Thymus (tissue), 14 donors: ENCODE measurements at places on chromosomes 2 and 18. TPM values are rescaled to one million over a fixed set of nuclear protein-coding genes. Genes with fewer than 3 reads are reported as not detected.

DNA sequence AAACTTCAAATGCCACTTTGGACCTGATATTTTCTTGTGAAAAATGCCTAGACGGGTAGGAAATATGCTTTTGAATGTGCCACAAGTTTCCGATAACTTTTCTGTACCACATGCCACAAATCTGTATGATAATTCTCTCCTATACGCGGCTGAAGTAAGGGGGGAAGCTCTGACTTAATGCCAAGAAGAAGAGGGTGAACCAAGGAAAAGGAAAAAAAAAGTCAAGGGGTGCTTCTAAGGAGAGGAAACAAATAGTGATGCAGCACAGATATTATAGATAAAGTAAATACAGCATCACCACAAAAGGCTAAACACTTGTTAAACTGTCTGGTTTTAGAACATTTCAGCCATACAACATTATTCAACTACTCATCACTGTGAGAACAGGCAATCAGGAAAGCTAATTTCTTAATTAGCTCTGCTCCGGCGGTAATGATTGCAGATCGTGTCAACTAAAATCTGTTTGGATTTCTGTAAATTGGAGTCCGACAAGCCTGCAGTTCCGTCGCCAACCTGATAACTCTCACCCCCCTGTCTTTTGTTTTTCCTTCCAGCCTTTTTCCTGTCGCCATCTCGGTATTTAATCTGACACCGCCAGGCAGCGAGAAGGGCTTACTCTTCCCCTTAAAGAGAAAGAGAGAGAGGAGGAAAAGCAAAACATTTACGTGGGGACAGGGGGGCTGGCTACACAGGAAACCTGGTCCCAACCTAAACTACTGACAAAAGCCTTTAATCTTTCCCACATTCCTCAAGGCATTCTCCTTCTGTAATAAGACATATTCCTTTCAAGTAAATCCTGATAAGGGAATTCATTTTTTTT, 67.5 kb downstream of the ZEB2 start:
- DNase-seq: no peak

- DNase-seq: no peak
Observed at GRCh38 chr2:71704131-71704561, 250.8 kb downstream of the DYSF start.

- no peak for DNase-seq
Observed at GRCh38 chr18:2139691-2140090, 431.6 kb downstream of the METTL4 start.

DNA sequence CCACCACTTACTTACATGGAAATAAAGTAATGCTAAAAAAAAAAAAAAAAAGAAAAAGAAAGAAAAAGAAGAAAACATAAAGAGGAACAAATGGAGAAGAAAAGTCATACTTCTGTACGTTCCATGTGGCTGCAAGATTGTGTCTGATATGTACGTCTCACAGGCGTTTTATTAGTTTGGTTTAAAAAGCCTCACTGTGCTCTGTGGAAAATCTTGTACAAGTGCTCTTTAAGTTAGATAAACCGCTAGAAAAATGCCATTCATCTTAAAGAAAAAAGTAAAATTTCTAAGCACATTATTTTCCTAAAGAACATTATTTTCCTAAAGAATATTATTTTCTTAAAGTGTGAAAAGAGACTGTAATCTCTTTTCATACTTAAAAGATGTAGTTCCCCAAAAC, 165.1 kb downstream of the ZNF521 start:
- DNase-seq: no peak

DNA sequence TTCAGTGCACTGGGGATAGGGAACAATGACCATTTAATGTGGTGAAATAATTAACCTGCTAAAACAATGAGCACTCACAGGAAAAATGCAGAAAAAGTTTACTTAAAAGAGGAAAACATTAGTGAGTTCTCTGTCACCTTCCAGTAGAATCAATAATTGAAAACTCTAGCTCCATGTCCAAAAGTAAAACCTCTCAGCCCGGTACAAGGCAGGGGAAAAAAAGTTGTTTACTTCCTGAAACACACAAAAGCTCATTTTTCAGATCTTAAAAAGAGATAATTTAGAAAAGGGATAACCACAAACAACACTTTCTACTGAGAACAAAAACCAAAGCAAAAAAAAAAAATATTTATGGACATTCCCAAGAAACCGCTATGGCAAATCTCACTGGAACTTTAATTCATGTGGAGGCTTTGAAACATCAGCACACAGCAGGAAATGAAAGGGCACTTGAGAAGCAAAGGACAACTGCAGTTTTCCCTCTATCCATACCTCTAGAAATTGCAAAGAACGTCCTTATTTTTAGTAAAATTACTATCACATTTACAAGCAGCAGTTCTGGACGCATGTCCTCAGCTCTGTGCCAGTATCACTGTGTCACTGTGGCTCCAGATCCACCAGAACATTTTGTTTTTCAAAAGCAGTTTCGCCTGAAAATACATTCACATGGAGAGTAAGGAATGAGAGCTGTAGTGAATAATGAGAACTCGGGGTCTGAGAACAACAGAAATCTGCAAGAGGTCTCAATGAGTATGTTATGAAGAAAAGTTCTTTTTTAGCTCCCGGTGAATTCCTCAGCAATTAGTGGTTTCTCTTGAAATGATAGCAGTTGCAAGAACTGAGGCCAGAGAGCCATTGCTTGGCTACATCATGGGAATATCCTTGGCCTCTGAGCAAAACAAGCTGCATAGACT, 44.7 kb upstream of the DNAH7 start:
- DNase-seq: no peak

DNA sequence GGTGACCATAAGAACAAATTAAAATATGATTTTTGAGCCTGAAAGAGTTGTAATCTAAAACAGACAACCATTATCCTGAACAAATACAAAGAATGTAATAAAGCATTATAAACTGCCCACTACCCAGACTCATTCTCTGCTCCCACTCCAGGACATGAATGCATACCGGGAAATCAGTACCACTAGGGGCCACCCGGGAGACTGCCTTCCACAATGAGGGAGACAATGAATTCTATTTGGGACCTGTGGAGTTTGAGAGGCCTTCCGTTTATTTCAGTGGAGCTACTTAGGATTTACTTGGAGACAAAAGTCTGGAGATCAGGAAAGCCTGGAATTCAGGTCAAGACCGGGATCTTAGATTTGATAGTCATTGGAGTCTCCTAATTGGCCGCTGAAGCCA, 50.0 kb downstream of the NAB1 start:
- DNase-seq: no peak

DNA sequence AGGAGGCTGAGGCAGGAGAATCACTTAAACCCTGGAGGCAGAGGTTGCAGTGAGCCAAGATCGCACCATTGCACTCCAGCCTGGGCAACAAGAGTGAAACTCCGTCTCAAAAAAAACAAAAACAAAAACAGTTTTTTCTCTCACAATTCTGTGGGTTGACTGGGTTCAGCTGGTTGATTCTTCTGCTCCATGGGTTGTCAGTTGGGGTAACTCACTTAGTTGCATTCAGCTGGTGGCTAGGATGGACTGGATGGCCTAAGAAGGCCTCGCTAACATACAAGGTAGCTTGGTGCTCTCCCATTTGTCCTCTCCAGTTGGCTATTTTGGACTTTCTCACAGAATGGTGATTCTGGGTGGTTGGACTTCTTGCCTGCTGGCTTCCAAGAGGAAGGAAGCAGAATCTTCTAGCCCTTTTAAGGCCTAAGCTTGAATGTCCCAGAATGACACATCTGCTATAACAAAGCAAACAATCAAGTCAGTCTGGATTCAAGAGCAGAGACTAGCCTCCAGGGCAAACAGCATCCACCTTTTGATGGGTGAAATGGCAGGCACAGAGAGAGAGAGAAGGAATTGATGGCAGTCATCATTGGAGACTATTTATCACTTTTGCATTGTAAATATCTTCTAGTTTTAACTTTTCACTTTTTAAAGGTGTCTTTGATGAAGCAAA, 17.9 kb downstream of the LAMA3 start:
- DNase-seq: no peak

DNA sequence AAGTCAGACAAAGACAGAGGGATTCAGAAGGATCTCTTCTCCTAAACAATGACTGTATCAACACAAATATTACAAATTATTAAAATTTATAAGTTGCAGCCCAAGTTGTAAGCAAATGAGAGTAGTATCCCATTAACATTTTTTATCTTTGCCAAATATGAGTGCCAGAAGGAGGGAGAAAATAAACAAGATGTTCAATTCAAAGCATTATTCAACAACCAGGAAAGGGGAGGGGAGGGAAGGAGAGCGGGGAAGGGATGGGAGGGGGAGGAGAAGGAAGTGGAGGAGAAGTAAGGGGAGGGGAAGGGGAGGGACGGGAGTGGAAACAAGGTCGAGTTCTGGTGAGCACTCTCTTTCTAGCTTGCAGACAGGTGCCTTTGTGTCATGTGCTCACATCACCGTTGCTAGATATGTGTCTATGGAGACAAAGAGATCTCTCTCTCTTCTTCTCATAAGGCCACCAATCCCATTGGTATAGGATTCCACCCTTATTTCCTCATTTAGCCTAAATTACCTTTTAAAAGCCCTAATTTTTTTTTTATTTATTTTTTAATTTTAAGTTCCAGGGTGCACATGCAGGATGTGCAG, 679.6 kb upstream of the CHAC2 start:
- no peak for DNase-seq

- DNase-seq: no peak
Observed at GRCh38 chr2:173652767-173653431, 298.2 kb downstream of the CDCA7 start.

DNA sequence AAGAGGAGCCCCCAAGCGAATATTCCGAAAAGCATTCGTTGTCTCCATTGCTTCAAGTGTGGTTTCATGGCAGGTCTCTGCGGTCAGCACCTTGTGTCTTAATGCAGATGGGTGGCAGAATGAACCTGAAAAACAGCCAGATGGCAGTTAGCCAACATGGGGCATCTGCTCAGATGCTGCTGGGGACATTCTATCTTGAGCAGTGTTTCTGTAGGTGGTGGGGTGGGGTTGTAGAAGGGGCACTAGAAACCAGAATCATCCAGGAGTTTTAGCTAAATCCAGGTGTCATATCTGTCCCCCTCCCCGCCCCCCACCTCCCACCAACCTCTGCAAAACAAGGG, 42.1 kb downstream of the ST6GAL2 start:
- no peak for DNase-seq

DNA sequence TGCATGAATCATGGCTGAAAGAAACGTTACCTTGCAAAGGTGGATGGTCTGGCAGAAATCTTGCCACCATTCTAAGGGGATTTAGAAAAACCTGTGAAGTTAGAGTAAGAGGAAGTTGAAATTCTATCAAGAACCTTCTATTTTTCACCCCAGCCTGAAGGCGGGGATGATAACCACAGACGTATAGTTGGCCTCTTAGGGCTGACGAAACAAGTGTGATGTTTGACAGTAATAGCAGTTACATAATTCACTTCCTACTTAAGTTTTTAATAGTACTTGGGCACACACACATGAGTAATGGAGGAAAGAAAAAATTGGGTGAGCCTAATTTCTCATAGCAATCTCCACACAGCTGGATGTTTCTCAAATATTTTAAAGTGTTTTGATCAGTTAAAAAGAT, 336.6 kb upstream of the SALL3 start:
- no peak for DNase-seq

GRCh38 chr2:182058056-182058455, 72.4 kb downstream of the PPP1R1C start:
- no peak for DNase-seq

The OR6B2 gene
- total RNA-seq: not detected

The ZNF514 gene
- total RNA-seq: 11.5 TPM

The SMAD7 gene
- 9.3 TPM for total RNA-seq

The HOXD1 gene
- total RNA-seq: 0.09 TPM

The DUSP2 gene
- 60.0 TPM for total RNA-seq

The CYP26B1 gene
- 10.3 TPM for total RNA-seq

The SGPP2 gene
- total RNA-seq: 5.4 TPM

The TMEM37 gene
- 0.52 TPM for total RNA-seq
